ENCODE measurements at places on chromosomes 16 and 17.

GRCh38 chr16:85364323-85365040, 248.6 kb upstream of the GSE1 start:
- no peak for DNase-seq

- no peak for DNase-seq
Measured at GRCh38 chr16:75306099-75306762, 54.8 kb upstream of the BCAR1 start.

GRCh38 chr17:28684963-28685362, 23.0 kb downstream of the SUPT6H start:
- DNase-seq, result no peak

DNA sequence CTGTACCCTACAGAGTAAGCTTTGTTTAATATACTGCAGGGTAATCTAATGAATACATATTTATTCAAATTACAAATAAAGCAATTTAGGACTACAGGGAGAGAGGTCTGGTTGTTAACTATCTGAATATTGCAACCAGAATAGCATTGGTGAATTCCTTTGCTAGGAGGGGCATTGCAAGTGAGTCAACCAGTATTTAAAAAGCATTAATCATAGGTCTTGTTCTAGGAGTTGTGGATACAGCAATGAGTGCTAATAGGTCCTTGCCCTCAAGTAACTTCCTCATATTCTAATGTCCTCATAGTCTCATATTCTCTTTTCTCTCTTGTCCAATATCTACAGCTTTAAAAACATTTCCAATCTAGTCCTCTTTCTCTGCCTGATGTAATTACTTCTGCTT, 531.4 kb downstream of the CDH11 start:
- DNase-seq, result no peak

DNA sequence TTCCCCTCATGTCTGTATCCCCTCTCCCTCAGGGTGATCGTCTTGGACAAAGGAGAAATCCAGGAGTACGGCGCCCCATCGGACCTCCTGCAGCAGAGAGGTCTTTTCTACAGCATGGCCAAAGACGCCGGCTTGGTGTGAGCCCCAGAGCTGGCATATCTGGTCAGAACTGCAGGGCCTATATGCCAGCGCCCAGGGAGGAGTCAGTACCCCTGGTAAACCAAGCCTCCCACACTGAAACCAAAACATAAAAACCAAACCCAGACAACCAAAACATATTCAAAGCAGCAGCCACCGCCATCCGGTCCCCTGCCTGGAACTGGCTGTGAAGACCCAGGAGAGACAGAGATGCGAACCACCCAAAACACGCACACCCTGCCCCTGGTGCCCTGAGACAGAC, 82.2 kb downstream of the ABCC6 start:
- no peak for DNase-seq

GRCh38 chr17:44272954-44273353, 5.0 kb upstream of the SLC4A1 start:
- DNase-seq, result no peak

GRCh38 chr17:40648384-40648968, 858 bp upstream of the SMARCE1 start:
- no peak for DNase-seq

GRCh38 chr16:57013229-57013628, 23.9 kb downstream of the NLRC5 start:
- DNase-seq, result no peak

- no peak for DNase-seq
Measured at GRCh38 chr16:11196286-11196828, 59.6 kb downstream of the SOCS1 start.

GRCh38 chr17:77482375-77483127, 341.8 kb downstream of the SEC14L1 start:
- no peak for DNase-seq

DNA sequence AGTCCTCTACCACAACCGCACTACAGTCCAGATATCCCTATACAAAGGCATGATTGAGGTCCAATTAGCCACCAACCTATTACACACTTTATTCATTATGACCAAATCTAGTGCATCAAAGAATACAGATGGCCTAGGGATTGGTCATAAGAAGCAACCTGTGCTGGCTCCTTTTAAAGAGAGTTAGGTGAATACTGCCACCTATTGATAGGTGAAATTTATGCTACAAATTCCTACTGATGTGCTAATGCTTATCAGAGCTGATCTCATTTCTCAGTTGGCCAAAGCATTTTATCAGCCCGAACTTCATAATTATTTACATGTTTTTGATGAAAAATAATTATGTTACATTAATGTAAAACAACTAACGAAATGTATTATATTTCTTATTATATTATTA, 166.3 kb downstream of the ANKFN1 start:
- DNase-seq, result no peak

GRCh38 chr16:67718668-67719047, 458 bp downstream of the GFOD2 start:
- DNase-seq, result no peak

DNA sequence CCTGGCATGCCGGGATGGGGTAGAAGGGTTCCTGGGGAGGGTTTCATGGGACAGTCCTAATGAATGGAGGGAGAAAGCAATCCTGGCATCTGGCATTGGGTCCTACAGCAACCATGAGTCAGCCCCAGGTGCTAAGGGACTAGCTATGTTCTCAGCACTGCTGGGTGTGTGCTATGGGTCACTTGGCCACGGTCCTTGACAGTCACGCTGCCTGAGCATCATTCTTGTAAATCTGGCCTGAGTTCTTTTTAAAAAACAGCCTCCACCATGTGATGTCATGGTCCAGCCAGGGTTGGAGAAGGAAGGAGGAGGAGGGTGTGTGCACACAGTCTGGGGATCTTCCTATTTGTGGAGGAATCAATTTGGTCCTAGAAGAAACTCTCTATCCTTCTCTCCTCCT, 6.2 kb upstream of the RAMP2 start:
- DNase-seq, result no peak

DNA sequence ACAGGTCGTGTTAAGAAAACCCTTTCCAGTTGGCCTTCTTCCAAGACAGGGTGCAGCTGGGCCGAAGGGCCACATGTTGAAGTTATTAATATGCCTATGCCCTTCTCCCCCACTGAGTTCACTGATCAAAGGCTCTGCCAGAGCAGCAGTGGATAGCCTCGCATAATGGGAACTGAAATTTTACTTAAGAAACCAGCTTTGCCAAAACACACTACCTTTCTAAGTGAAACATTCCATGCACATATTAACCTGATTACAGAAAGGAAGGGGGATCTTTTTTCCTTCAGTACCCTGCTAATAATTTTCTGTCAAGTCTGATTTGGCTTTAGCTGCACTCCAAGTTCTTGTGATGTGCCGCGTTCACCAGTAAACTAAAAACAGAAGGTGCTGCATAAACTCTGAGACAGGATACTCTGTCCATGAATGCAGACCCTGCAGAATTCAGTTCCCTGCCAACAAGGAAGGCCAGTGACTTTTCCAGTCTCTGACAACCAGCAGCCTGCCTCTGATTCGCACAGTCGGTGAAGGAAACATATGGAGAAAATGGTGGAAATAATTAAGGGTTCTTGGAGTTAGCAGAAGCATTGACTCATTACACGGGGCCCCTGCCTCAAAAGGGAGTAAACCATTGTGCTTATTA, 283.8 kb downstream of the ZFHX3 start:
- DNase-seq, result no peak

DNA sequence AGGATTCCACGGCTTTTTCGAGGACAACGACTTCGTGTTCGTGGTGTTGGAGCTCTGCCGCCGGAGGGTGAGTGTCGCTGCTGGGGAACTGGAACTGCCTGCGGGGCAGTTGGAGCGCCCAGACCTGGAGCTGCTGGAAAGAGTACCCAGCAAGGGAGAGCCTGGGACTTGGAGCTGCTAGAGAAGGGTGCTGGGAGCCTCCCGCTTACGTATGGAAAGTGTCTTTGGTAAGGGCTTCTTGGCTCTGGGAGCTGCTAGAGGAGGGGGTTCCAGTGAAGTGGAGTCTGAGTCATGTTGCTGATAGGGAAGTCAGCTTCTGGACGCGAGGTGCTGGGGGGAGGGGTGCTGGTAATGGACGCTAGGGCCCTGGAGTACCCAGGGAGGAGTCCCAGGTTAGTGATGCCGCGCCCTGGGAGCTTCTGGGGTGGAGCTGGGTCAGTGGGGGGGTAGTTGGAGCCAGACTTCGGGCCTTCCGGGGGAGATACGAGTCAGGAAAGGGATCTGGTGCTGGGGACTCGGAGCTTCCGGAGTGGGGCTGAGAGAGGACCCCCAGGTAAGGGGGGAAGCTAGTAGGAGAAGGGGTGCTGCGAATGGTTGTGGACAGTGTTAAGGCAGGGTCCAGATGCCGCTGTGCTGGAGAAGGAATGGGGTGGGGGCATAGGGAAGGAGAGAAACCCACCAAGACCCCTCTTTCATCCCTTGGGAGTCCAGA, 741 bp downstream of the PLK1 start:
- DNase-seq, result no peak

DNA sequence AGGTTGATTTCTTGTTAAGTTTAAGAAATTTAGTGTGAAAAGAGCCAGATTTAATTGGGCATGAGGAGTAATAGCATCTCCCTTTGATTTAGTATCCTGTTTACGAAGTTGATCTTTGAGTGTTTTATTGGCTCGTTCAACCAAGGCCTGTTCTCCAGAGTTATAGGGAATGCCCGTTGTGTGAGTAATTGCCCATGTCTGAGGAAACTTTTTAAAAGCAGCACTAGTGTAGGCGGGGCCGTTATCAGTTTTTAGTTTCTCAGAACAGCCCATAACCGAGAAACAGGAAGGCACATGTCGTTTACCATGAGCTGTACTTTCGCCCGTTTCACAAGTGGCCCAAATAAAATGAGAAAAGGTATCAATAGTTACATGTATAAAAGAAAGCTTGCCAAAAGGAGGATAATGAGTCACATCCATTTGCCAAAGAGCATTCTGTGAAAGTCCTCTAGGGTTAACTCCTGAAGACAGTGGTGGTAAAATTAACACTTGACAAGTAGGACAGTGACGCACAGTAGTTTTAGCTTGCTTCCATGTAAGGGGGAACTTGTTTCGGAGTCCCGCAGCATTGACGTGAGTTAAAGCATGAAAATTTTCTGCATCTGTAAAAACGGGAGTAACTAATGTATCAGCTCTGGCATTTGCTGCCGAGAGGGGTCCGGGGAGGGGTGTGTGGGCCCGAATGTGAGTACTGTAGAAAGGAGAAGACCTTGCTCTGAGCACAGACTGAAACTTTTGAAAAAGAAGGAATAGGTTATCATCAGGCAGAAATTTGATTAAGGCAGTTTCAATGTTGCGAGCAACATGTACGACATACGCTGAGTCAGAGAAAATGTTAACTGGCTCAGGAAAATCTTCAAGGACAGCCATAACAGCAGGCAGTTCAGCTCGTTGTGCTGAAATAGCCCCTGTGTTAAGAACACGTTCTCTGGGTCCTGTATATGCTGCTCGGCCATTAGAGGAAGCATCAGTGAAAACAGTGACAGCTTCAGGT, 18.5 kb upstream of the KCTD5 start:
- DNase-seq, result no peak

DNA sequence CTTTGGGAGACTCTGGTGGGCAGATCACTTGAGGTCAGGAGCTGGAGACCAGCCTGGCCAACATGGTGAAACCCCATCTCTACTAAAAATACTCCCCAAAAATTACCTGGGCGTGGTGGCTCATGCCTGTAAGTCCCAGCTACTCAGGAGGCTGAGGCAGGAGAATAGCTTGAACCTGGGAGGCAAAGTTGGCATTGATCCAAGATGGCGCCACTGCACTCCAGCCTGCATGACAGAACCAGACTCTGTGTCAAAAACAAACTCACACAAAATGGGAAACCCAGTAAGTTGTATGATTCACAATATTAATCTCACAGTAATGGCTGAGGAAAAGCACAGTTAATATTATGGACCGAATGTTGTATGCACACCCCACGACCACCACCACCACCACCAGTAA, 24.3 kb downstream of the WSB1 start:
- no peak for DNase-seq

DNA sequence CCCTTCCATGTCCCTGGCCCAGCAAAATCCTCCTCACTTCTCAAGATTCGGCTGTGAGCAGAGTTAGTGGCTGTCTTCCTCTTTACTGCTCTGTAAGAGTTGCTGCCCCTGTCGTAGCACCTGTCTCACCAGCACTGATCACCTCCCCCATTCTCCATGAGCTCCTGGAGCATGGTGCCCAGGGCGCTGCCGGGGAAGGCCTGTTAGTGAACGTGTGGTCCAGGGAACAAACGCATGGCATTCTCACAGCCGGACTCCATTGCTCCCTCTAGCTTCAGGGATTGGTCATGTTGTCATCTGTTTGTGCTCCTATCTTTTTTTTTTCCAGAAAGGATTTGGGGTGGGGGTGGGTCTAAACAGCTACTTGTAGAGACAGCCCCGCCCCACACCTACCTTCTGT, 141.2 kb downstream of the CMIP start:
- no peak for DNase-seq

DNA sequence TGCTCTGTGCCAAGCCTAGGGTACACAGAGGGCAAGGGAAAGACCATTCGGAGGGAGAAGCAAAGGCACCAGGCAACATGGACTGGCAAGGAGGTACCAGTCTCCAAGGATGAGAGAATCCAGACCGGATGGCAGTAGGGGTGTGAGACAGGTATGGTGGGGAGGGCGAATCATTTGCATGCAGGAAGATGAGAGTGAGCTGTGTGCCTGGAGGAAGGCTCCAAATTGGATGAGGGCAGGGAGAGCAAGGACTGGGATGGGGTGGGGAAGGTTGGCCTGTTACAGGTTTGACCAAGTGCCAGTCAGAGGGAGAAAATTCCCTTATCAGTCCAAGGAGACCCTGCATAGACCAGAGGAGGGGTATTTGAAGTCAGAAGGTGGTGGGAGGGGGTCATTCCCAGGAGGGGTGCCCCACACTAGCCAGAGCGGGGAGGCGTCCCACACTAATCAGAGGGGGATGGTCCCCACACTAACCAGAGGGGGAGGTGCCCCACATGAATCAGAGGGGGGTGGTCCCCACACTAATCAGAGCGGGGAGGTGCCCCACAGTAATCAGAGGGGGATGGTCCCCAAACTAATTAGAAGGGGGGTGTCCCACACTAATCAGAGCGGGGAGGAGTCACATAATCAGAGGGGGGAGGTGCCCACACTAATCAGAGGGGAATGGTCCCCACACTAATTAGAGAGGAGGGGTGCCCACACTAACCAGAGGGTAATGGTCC, 737 bp downstream of the CANT1 start:
- DNase-seq, result no peak

DNA sequence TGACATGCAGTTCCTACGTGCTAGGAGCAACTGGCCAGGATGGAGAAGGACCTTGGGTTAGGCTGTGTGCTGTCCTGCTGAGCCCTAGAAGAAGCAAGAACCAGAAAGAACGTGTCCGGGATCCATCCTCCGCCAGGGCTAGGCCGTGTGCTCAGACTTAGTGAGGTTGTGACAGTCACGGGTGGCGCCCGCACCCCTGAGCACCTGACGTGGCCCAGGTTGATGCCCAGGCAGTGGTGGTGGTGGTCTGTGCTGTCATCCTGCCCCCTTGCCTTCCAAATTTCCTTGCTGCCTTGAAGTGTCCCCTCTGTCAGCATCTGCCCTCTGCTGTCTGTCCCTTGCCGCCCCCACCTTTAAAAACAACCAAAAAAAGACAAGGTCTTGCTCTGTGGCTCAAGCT, 4.2 kb upstream of the GSE1 start:
- no peak for DNase-seq

DNA sequence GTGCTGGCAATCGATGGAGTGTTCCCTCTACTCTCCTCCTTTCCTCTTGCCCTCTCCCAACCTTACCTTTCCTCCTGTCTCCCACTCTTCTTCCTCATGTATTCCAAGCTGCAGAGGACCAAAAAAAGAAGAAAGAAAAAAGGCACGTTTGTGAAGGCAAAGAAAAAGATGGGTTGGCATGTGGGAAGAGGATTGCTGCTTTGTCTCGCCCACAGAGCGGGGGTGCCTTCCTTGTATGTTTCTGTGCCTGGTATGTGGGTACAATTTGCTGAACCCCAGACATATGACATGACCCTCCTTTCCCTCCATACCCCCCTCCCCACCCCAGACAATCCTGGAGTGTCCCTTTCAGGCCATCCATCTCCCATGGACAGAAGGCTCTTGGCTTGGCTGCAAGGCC, 13.1 kb upstream of the CTCF start:
- DNase-seq, result no peak
